ENCODE measurements at places on chromosomes 7 and 10.

- DNase-seq: no peak
Observed at GRCh38 chr10:67477868-67478267, 218.1 kb downstream of the CTNNA3 start.

DNA sequence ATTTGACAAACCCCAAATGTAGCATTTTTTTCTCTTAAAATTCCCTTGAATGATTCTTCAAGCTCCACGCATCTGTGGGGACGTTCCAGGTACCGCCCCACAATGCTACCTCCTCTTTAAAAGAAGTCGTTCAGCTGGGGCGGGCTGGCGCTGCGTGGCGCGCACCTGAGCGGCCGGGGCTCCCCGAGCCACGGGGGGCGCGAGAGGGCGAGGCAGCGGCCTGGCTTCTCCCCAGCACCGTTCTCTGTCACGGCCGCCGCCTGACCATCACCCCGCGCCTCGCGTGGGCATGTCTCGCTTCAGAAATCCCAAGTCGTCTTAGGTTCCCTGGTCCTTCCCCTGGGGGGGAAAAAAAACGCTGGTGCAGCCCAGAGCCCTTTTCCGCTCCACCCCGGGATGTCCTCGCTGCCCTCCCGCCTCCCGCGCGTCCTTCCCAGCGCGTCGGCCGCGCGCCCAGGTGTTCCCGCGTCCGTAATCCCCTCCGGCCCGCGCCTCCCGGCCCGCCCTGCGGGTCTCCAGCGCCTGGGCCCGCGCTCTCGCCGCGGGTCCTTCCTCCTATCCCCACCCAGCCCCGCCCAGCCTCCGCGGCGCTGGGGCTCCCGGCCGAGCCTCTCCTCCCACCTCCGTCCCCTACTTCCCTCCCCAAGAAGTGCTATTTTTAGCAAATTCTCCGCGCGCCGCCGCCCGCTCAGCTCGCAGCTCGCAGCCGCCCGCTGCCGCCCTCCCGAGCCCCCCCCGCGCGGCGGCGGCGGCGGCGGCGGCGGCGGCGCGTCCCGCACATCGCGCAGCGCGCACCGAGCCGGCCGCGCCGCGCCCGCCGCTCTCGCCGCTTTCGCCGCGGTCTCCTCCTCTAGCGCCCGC, 58.7 kb upstream of the PRPS1L1 start:
- DNase-seq: peak; percentile 45

GRCh38 chr7:17558558-17559332, 260.3 kb downstream of the AHR start:
- no peak for DNase-seq

DNA sequence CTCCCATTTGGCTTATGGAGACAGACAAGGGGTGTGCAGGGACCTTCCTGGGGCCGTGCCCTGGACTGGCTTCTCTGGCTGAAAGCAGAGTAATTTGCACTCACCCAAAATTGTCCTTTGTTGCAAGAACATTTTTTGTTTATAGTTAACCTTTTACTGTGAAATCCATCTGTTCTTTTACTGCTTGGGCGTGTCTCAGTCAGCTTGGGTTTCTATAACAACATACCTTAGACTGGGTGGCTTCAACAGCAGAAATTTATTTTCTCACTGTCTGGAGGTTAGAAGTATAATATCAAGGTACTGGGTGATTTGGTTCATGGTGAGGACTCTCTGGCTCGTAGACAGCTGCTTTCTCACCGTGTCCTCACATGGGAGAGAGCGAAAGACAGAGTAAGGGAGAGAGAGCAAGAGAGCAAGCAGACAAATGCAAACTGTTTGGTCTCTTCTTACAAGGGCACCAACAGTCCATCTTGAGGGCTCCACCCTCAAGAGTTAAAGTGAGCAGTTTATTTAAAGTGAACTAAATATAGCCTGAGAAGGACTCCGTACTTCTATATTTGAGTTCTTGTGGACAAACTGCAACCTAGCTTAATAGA, 131.0 kb upstream of the NPY start:
- no peak for DNase-seq

DNA sequence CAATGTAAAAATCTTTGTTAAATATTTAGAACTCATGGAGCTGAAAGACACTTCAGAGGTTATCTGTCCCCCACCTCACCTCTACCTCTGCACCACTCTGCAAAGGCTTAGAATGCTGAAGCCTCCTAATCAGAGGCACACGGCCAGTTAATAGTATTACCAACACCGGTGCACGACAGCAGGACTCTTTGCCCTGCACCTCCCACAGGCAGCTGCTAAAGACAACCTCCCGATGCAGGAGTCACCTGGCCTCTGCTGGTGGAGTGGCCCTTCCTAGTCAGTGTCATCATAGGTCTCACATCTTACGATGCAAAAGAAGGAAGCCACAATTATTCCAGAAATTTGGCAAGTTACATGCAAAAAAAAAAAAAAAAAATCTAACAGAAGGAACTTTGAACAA, 66.6 kb upstream of the MGMT start:
- peak; percentile 1 for DNase-seq

DNA sequence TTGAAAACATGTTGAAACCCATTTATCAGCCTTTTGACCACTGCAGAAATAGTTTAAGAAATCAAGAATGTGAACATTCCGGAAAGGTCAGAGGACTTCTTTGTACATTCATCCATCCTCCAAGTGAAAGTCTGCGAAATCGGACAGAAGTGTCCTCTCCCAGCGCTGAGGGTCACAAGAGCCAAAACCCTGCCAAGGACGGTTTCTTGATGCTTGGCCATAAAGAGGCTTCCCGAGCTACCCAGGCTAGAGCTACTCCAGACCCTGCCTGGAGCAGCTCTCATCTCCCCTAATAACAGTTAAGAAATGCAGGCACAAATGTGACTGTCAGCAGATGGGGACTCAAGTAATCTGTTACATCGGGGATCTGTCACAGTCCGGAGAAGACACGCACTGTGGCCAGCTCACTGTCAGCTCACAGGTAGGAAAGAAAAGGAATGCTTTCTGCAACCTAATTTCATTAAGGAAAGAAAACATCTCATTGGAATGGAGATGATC, 4.5 kb upstream of the CYTH3 start:
- DNase-seq: peak; percentile 65

DNA sequence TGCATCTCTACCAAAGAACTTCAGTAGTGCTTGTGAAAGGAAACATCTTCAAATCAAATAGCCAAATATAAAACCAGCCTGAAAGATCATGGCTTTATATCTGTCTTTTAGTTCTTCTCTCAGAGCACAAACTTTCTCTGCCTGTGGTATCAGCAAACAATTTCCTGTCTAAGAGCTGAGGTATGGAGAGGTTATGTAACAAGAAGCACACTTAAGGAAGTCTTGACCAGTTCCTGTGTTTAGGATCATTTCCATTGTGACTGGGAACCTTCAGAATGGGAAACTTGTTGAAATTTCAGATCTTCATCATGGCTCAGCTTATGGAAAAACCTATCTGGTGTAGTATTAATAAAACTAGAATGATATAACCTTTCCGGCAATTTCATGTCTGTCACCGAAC, 148.8 kb downstream of the MBL2 start:
- DNase-seq: no peak

DNA sequence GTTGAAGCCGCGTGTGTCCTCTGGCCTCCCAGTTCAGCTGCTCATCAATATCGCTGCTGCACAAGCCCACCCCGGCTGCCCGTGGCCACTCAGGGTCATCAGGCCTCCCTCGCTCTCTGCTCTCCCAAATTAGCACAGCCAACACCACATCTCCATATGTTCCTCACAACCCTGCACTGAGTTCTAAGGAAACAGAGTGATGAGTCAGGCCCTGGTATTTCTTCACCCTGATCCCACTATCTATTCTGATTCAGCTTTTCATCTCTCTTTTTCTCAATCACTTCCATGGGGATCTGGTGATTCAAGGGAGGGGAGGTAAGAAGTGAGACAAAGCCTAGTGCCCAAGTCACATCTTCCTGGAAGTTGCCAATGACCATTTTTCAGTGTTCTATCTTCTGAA, 23.8 kb downstream of the CYTH3 start:
- DNase-seq: no peak

DNA sequence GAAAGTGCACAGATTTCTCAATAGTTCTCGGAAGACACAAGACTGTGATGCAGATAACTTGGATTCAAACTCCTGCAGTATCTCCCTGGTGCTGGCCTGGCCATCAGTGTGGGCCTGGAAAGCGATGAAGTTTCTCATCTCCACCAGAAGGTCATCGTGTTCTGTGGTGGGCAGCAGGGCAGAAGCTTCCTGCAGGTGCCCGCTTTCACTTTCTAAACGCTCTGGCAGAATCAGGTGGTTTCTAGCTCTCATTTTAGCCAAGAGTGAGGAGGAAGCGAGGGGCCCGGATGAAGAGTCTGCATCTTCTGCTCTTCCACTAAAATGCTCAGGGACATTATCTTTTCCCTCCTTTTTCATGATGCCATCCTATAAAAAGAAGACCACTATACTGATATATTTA, 63.0 kb upstream of the DRGX start:
- DNase-seq: no peak

DNA sequence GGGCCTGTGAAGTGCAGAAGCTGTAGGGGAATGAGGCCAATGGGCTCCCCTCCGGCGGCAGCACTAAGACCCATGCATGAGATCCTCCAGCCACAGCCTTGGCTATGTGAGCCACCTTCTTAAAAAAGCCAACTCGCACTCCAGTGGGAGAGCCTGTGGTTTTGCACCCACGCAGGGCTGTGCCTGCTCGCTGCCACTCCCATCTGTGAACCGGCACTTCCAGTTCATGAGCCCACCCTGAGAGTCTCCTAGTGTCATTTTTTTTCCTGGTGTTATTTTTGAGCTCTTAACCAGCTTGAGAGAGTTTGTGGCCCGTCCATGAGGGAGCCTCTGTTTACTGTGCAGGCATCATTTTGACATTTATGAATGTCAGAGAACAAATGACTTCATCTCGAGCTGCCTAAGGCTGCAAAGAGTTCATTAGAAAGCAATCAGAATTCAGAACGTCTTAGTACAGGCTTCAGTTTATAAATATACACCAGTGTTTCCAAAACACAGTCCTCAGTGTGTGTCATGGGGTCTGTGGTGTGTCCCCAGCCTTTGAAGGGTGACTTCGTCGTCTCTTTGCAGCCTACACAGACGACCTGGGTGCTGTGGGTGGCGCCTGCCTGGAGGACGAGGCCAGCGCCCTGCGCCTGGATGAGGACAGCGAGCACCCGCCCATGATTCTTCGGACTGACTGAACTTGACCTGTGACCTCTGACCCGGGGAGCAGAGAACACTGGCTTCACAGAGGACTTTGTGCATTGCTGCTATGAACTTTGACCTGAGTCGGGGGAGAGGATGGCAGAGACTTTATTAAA, 40.4 kb downstream of the WIPI2 start:
- no peak for DNase-seq

- DNase-seq: no peak
Observed at GRCh38 chr10:131277278-131277677, 34.2 kb downstream of the TCERG1L start.

DNA sequence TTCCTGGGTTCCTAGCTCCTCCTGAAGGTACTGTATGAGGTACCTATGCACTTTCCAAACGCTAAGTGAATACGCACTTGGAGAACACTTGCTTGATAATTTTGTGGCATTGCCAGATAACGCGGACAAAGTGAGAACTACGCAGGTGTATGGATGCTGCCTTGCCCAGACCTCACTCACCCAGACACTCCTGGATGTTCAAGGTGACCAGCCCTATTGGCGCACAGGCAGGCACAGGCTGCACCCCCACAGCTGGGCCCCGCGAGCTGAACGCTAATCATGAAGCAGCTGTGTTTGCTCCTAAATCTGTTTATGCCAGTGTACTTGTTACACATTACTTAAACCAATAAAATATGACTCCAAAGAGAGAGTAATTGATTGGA, 27.3 kb downstream of the DIP2C start:
- DNase-seq: no peak

GRCh38 chr10:93493162-93493561, 3.2 kb upstream of the CEP55 start:
- no peak for DNase-seq

DNA sequence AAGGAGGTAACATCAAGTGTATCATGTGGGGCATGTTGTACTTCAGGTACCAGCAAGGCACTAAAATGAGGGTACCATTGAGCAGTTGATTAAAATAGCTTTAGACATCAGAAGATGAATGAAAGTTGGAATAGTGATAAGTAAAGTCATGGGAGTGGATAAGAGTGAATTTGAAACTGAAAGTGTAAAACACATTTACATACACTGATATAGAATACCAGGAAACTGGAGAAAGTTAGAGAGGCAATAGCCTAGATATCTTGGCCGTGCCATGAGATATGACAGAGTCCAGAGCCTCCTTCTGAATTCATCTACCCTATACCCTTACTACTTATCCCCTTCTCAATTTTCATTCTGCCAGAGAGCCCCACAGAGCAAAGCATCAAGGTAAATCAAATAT, 76.6 kb downstream of the GRM3 start:
- no peak for DNase-seq

- no peak for DNase-seq
Observed at GRCh38 chr10:86294346-86295265, 72.0 kb downstream of the GRID1 start.

DNA sequence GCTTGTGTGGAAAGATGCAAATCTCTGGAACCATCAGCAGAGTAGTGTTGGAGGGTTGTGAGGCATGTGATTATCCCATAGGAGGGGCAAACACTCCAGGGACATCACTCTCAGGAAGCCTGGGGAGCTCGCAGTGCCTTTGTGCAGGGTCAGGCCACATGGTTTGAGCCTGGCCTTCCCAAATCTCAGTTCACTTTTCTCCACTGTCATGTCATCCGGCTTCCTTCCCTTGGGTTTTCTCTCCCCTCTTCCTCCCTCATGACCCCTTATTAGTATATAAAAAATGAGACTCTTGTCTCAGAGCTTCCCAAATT, 20.4 kb downstream of the TSPAN14 start:
- DNase-seq: no peak

- DNase-seq: peak; percentile 83
Observed at GRCh38 chr7:87984088-87984487, 50.0 kb downstream of the ADAM22 start.

DNA sequence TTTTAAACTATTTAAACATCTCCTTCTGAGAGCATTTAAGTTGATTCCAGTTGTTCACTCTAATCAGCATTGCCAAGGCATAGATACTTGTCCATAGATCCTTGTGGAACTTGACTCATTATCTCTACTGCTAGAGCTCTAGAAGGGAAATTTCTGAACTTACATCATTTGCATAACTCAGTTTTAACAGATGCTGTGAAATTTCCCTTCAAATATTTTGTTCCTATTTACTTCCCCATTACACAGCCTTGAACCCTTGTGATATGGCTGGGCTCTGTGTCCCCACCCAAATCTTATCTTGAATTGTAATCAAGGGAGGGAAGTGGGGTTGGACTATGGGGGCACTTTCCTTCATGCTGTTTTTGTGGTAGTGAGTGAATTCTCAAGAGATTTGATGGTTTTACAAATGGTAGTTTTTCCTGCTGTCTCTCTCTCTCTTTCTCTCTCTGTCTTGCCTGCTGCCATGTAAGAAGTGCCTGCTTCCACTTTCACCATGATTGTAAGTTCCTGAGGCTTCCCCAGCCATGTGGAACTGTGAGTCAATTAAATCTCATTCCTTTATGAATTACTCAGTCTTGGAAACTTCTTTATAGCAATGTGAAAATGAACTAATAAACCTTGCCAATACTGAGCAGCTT, 25.4 kb downstream of the INSIG1 start:
- no peak for DNase-seq

Measured in NCI-H524 (cell line).